Esophagus squamous epithelium (tissue), 5 donors: ENCODE measurements at places on chromosomes 12 and 14.

- DNase-seq: no peak
Measured at GRCh38 chr12:116045150-116045549, 232.3 kb downstream of the MED13L start.

GRCh38 chr12:19546611-19547162 is 107.4 kb downstream of the AEBP2 start:
- no peak for DNase-seq

DNA sequence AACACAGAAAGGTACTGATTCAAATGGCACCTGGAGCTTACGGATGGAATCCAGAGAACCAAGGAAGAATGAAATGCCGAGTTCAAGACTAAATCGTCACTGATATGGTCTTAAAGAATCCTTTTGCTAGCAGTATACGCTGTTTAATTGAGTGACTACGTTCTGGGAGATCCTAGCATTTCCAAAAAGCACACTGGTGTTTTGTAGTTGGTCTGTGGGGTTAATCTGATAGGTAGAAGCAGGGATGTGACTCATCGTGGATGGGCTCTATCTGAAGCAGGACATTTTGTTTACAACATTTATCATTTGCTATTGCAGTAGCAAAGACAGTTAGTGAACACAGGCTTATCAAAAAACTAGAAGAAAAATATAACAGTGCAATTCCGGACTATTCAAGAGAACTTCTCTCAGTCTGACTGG is 169.2 kb upstream of the HMGA2 start:
- DNase-seq: no peak

GRCh38 chr12:105064564-105065178 is 19.6 kb downstream of the ALDH1L2 start:
- no peak for DNase-seq

- no peak for DNase-seq
Measured at GRCh38 chr12:12823300-12823699, 10.2 kb downstream of the DDX47 start.

GRCh38 chr14:87181288-87181687 is 811.7 kb downstream of the GALC start:
- DNase-seq: no peak

DNA sequence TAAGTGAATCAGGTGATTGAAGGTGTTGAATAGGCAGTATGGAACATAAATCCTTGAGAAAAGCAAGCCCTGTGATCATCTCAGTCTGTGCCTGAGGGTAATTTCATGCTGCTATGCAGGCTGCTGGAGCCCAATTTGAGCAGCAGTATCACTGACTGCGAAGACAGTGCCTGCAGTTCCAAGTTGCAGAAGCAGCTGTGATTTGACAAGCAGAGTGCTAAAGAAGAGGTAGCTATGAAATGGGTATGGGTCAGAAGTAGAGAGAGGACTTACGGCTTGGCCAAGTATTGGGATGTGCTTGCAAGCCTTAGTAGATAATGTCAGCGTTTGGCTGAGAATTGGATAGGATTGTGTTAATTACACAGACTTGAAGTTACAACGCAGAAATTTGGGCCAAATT is 22.5 kb downstream of the PIK3C2G start:
- DNase-seq: no peak

- no peak for DNase-seq
Measured at GRCh38 chr14:99938376-99938775, 126.8 kb upstream of the EVL start.
